NCI-H1092 treated with DMSO at 0.1 percent for 48 hours (cell line): ENCODE measurements at places on chromosomes 16 and 17.

DNA sequence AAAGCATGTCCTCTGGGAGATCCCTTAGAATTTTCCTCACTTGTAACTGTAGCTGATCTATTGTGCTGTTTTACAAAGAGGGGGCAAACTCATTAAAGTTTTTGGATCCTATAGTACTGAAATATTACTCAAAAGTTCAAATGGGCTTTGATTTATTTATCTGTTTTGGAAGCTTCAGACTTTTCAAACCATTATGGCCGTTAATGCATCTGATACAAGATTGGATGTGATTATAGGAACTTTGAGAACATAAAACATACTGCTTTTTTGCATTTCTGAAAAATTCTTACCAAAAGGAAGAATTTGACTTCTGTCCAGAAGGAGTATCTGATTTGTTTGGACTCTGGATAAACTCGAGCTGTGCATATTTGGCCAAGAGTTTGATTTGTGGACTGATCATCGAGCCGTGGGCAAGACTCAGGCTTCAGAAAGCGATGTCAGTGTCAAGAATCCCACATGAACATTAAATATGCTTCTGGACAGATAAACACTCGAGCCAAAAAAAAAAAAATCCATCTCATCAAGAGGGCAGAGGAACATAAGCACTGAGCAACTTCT is 8.2 kb upstream of the MARCHF10 start:
- no peak for DNase-seq

DNA sequence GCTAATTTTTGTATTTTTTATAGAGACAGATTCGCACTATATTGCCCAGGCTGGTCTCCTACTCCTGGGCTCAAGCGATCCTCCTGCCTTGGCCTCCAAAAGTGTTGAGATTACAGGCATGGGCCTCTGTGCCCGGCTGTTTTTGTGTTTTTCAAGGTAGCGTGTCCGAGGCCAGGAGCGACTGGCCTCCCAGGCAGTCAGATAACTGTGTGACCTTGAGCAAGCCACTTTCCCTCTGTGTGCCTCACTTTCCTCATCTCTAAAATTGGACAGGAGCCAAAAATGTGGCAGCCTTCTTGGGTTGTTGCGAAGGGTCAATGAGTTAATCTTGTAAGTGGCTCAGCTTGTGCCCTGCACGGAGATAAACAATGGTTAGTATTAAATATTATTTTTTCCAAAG is 2.4 kb downstream of the ABCC1 start:
- no peak for DNase-seq

GRCh38 chr17:45334701-45335677 is 18.2 kb upstream of the MAP3K14 start:
- DNase-seq, result no peak

DNA sequence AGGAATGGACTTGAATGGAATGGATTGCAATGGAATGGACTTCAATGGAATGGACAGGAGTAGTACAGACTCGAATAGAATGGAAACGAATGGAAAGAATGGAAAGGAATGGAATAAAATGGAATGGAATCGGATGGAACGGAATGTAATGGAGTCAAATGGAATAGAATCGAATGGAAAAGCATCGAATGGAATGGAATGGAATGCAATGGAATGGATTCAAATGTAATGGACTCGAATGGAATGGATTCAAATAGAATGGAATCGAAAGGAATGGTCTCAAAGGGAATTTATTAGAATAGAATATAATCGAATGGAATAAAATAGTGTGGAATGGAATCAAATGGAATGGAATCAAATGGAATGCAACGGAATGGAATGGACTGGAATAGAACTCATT is 484.9 kb upstream of the WSB1 start:
- DNase-seq, result no peak

DNA sequence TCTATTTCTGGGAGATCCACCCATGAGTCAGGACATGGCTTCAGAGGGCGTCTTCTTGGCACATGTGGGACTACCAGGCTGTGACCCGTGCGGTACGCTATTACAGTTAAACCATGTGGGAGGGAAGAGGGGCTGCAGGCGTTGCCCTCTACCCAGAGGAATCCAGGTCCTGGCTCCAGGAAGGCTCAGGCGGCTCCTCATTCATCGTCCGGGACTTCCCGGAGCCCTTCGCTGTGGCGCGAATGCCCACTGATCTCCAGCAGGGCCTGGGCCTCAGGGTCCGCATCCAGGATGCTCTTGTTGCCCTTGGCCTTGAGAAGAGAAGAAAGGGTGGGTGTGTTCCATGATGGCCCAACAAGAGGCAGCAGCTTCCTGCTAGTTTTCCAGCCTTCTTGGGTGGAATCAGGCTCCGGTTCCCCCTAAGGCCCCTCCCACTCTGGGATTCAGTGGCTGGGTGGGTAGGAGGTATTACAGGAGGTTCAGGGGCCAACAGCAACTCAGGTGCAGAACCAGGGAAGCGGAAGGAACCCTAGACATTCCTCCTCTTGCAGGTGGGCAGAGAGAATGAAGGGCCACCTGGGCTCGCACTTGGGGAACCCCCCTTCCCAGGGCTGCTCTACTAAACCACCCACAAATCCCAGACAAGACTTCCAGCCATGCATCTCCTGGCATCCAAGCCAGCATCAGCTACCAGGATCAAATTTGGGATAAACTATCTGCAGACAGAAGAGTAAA is 24.6 kb downstream of the MEAK7 start:
- DNase-seq, result no peak

DNA sequence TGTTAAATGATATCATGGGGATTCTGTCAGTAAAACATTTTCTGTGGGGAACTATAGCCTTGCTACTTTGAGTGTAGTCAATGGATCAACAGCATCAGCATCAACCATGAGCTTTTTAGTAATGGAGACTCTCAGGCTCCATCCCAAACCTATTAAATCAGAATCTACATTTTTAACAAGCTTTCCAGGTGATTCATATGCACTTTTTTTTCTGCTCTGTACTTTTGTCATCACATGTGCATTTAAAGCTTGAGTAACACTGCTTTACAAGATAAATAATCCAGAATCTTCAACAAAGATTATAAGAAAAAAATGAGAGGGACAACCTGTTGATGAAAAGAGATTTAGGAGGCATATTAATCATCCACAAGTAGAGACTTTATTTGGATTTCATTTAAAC is 23.5 kb downstream of the NUP93 start:
- no peak for DNase-seq
